Stimulated activated CD4-positive, alpha-beta T cell treated with anti-CD3 and anti-CD28 coated beads, Interleukin-4, amount 100 ng/mL, for 4 hours (primary cell): ENCODE measurements at places on chromosomes 4 and X.

- DNase-seq = no peak
Measured at GRCh38 chrX:77949840-77950239, 19.6 kb downstream of the PGAM4 start.

- DNase-seq = no peak
Measured at GRCh38 chr4:89906777-89907521, 12.3 kb downstream of the MMRN1 start.

GRCh38 chr4:108135549-108136209 lies 33.1 kb downstream of the LEF1 start:
- no peak for DNase-seq

GRCh38 chr4:101970547-101971155 lies 180.1 kb downstream of the BANK1 start:
- DNase-seq = no peak

- no peak for DNase-seq
Measured at GRCh38 chrX:79466636-79467035, 99.5 kb upstream of the ITM2A start.

DNA sequence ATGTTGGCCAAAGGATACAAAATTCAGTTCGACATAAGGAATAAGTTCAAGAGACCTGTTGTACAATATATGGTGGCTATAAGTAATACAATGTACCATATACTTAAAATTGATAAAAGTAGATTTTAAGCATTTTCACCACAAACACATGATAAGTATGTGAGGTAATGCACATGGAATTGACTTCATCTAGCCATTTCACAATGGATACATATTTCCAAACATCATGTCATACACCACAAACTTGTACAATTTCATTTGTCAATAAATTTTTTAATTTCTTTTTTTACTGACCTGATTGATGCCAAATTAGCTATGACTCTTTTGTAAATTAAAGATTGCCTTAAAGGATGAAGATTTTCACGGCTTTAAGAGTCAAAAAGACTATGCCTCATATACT lies 103.1 kb upstream of the VCX2 start:
- no peak for DNase-seq

GRCh38 chrX:123083924-123084323 lies 100.2 kb upstream of the GRIA3 start:
- no peak for DNase-seq

DNA sequence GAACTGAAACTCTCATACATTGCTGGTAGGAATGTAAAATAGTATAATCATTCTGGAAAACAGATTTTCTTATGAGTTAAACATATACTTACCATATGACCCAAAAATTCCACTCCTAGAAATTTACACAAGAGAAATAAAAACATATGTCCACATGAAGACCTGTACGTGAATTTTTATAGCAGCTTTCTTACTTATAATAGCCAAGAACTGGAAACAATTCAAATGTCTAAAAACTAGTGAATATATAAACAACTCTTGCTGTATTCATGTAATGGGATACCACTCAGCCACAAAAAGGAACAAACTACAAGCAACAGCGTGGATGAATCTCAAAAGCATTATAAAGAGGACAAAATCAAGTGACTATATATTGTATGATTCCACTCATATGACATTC lies 27.5 kb downstream of the TMEM156 start:
- DNase-seq = no peak

- DNase-seq = no peak
Measured at GRCh38 chr4:27270435-27270834, 409.8 kb downstream of the STIM2 start.

- no peak for DNase-seq
Measured at GRCh38 chrX:108399418-108400165, 38.6 kb downstream of the COL4A6 start.

DNA sequence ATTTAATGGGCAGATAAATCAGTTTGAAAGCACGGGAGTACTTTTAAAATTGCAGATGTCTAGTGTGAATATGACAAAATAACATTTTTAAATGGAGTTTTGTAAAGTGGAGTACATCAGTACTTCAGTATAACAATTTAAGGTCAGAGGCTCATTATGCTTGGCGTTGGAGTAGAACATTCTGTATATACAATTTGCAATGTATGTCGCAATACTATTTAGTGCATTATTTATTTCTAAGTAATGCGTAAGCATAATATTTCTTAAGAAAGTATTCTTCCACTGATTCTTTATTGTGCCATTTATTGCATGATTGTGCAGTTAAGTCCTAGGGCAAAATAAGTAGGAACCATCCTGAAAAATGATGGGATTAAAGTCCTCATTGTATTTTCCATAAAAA lies 461.6 kb downstream of the AFF2 start:
- DNase-seq = no peak

DNA sequence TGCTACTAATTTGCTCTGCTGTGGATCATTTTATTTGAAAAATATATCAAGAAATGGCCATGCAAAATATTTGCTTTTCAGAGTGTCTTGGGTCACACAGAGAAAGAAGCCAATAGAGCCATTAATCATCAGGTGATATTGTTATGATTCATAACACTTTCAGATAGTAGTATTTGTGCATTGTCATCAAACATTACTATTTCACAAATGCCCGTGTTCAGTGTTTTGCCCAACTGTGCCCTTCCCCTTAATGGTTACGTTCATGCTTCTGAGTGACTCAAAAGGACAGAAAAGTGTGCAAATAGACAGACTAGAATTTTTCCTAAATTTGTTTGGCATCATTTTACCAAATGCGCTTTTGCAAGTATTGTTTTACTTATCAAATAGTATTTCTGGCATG lies 46.5 kb downstream of the PHOX2B start:
- no peak for DNase-seq

DNA sequence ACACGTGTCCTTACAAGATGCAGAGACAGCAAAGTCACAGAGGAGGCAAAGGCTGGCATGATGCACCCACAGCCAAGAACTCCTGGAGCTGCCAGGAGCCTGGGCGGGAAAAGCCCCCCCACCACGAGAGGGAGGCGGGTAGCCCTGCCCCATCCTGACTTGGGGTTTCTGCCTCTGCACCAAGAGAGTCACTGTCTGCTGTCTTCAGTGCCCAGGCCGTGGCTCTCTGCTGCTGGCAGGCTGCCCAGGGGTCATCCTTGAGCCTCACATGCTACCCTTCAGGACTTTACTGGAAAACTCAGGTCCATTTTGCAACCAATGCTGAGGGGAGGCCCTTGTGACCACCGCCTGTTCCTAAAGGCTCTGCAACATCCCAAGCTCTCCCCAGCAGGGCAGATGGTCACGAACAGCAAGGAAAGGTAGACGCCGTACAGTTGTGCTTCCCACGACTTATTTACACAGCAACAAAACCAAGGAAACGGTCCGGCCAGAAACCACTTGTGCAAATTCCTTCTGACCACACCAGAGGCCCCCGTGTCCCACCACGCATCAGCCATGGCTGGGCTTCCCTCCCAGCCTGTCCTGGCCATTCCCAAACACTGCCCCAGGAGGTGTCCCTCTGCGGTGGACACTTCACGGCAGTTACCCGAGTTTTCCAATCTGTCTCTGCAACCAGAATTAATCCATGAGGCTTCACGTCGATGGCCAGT lies 56.9 kb downstream of the ACOX3 start:
- DNase-seq = no peak

GRCh38 chrX:71052721-71053120 lies 15.4 kb downstream of the SNX12 start:
- DNase-seq = no peak

- peak; percentile 77 for DNase-seq
Measured at GRCh38 chr4:1579001-1579900, 104.9 kb downstream of the FAM53A start.

GRCh38 chrX:110050901-110051300 lies 48.0 kb downstream of the TMEM164 start:
- DNase-seq = no peak

GRCh38 chr4:123093236-123093635 lies 170.8 kb upstream of the NUDT6 start:
- no peak for DNase-seq

DNA sequence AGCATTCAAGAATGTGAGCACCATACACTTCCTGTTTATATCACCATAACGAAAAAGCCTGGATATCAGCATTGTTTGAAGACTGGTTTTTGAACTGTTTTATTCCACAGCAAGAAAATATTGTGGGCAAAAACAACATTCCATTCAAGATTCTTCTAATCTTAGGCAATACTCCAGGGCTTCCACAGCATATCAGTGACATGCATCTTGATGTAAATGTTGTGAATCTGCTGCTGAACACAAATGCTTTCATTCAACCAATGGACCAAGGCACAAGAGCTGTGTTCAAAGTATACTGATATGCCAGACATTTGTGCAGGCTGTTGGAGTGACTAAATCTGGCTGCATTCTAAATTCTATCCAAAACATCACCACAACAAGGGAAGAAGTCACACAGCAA lies 260.1 kb upstream of the ETNPPL start:
- no peak for DNase-seq

- no peak for DNase-seq
Measured at GRCh38 chr4:30904588-30904987, 184.4 kb downstream of the PCDH7 start.

GRCh38 chr4:155811083-155811482 lies 52.3 kb downstream of the GUCY1B1 start:
- DNase-seq = no peak

GRCh38 chr4:113173793-113174264 lies 124.4 kb downstream of the ANK2 start:
- DNase-seq = no peak

DNA sequence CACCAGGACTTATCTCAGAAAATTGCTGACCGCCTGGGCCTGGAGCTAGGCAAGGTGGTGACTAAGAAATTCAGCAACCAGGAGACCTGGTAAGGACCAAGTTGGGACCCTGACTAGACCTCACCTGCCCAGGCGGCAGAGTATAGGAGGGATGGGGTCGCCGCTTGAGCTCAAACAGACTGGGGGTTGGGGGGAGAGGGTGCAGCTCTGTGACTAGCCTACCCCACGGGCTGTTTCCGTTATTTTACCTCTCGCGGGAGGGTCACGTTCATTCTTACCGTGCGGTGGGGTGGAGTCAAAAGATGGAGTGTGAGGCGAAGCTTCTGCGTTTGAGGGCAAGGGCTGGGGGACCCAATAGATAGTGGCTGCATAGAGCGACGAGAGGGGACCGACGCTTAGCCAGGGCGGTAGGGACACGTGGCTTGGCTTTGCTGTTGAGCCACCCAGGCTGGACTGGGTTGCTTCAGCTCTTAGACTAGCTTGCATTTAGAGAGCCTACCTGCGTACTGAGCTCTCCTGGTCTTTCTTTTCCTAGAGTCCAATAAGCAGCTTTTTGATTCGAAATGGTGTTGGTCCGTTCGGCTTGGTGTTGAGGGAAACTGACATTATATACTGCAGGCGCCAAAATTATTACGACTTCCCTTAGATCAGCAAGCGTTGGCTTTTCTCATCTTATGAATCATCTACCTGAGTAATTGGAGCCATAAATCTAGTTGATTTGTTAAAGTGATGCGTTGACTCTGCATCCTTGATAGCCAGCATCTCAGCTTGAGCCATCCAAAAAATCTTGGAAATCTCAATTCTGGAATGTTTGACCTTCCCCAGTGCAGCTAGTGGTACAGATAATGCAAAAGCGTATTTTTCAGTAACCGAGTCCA lies 591 bp downstream of the PRPS1 start:
- peak; percentile 15 for DNase-seq

- DNase-seq = no peak
Measured at GRCh38 chrX:133926809-133927208, 58.6 kb downstream of the GPC3 start.

DNA sequence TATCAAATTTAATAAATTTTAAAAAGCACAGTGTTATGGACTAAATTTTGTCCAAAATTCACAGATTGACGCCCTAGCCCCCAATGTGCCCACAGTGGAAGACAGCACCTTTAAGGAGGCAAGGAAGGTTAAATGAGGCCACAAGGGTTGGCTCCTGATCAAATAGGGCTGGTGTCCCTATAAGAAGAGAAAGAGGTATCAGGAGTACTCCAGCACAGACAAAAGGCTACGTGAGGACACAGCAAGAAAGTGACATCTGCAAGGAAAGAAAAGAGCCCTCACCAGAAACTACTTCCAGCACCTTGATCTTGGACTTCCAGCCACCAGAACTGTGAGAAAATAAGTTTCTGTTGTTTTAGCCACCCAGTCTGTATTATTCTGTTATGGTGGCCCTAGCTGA lies 48.8 kb downstream of the FAM13A start:
- no peak for DNase-seq

DNA sequence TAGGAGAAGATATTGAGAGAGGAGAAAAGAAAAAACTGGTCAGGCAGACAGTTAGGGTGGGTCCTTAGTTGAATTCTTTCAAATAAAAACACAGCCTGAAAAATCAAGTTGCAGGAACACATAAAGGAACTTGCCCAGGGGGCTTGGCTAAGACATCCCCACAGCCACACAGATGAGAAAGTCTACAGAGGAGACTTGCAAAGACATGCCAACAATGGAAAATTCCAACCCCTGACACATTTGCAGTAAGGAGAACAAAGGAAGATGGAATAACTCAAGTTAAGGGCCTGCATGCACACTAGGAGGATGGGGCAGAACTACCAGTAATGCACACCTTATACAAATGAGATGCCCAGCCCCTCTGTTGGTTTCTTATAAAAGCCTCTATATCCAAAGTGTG lies 197.6 kb downstream of the CPXCR1 start:
- DNase-seq = no peak

DNA sequence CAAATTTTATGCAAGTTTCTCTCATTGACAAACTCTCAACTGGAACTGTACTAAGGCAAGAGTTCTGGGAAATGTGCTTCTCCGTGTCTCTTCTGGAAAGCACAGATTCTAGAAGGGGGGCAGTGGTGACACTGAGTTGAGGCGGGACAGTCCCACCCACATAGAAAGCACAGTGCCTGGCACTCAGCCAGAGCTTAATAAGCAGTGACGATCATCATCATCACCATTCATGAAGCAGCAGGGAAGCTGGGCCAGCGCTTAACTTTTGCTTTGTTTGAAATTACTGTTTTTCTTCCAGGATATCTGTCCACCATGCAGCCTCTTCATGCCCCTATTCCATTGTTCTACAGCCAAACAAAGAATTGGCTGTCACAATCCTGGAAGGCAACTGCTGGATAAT lies 60.3 kb downstream of the BEND2 start:
- no peak for DNase-seq

GRCh38 chrX:44343412-44344141 lies at the start of gene EFHC2:
EFHC2 (minus strand) TSS chrX:44343672; CDS start chrX:44343588, 84 bp downstream.
- DNase-seq = peak; percentile 19

- DNase-seq = no peak
Measured at GRCh38 chr4:47705326-47705981, 132.4 kb downstream of the CORIN start.

- no peak for DNase-seq
Measured at GRCh38 chr4:74934888-74935287, 2.0 kb downstream of the PARM1 start.

DNA sequence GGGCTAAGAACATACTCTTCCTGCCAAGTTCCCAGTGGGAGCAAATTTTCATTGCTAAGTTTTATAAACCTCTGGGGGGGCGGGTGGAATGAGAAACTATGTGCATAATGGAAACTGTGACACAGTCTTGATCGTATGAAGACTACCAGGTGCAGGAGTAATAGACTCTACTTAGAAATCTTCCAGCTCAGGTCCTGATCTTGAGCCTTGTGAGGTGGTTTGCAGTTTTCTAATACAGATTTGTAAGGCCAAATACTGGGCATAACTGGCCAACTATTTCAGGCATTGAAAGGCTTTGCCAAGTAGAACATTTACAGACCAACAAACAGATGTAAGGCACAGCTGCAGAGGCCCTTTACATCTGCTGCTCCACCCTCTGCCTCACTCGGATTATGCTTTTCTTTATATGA lies 89.7 kb upstream of the CBR4 start:
- no peak for DNase-seq
